ENCODE measurements at places on chromosomes 5 and 9.

GRCh38 chr5:93186076-93186682 lies 394.8 kb downstream of the NR2F1-AS1 start:
- no peak for DNase-seq

DNA sequence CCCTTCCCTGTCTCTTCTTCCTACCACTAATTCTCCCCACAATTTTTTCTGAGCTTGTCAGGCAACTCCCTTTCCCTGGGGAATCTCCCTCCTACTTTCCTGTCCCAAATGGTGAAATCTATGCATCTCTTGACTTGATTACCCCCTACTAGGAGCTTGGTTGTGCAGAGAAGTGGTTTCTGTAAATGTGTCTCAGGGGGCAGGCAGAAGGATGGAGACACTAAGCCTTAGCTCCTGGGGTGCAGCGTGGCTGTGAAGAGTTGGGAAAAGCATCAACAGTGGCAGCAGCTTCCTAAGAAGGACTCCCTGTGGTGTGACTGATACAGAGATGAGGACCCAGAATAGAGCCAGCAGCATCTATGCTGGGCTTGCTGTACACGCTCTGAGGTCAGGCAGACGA lies 62.3 kb downstream of the NRG2 start:
- no peak for DNase-seq

DNA sequence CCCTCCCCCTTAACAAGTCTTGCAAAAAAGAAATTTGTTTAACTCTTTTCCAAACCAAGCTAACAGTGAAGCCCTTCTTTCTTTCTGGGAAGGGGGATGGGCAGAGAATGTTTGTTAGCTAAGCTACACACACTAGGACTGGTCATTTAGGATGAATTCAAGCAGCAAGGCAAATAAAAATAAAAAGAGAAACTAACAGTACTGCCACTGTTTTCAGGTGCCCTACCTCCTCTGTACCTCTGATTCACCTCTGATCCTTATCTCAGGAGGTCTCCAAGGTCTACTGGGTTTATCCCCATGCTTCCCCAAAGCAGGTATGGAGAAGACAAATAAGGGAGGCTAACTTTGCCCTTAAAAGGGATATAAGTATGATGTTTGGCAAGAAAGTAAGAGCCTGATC lies 52.9 kb downstream of the ELL2 start:
- no peak for DNase-seq

DNA sequence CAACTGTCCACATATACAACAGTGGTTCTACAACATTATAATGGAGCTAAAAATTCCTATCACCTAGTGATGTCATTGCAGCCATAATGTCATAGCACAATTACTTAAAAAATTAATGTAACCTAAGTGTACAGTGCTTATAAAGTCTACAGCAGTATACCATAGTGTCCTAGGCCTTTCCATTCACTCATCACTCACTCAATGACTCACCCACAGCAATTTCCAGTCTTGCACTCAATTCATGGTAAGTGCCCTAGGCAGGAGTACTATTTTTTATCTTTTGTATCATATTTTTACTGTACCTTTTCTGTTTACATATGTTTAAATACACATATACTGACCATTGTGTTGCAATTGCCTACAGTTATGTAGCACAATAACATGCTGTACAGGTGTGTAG lies 9.6 kb upstream of the PUM3 start:
- no peak for DNase-seq

DNA sequence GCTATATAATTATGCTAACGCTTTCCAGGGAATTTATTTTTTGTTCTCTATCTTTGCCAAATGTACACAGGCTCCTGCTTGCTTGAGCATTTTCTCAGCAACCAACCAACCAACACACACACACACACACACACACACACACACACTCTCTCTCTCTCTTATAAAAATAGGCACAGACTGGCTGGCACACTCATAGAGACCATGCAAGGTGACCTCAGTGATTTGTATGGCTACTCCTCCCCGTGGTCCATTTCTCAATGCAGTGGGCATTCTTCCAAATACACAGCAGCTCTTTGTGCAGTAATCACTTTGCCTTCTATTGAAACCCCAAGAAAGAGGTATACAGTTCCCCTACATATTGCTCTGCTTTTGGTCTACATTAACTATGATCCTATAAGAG lies 416.0 kb downstream of the MAN2A1 start:
- no peak for DNase-seq

DNA sequence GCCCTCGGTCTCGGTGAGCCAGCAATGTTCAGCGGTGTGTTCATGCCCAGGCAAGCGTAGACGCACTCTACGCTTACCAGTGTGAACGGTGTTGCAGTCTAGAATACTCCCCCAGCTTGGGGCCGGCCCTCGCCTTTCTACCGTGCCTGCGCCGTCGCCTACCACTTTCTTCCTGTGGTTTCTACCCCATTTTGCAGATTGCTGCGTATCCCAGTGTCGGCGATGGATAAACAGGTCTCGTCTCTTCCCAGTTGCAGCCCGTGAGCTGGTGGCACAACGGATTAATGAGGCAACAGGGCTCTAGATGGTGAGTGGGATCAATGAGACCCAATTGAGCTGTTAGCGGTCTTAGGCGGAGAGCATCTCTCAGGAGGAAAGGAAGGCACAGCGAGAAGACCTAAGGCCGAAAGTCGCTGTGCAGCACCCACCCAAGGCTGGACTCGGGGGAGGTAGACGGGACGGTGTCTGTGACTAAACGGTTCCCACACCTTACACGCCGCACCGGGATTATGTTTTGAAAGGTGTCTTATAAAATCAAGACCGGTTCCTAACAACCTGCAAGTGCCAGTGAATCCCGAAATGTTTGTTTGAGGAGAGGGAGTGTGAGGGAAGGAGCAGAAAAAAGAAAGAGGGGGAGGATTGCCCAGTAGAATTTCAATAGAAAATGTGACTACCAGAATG lies 5.8 kb downstream of the OTP start:
- no peak for DNase-seq

DNA sequence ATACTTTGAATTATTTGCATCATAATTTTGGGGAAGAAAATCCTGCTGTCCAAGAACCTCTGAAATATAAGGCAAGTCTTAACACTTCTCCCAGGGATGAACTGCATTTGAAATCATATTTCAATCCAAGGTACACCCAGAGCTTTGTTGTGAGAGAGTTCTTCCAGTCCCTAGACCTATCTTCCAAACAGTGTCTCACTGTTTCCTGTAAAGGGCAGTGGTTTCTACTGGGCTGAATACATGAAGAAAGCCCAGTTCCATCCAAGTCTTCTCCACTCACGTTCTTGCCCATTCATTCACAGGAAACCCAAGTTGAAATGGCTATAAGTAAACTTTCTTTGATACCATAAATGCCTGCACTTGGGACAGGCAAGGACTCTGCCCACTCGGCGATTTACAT lies 108.3 kb upstream of the LHFPL2 start:
- DNase-seq, result no peak

- no peak for DNase-seq
Measured at GRCh38 chr9:129889122-129889940, 54.1 kb downstream of the USP20 start.

GRCh38 chr9:97910357-97910756 lies 11.9 kb downstream of the TRMO start:
- no peak for DNase-seq

GRCh38 chr9:96245399-96245798 lies 56.6 kb downstream of the HSD17B3 start:
- DNase-seq, result no peak

DNA sequence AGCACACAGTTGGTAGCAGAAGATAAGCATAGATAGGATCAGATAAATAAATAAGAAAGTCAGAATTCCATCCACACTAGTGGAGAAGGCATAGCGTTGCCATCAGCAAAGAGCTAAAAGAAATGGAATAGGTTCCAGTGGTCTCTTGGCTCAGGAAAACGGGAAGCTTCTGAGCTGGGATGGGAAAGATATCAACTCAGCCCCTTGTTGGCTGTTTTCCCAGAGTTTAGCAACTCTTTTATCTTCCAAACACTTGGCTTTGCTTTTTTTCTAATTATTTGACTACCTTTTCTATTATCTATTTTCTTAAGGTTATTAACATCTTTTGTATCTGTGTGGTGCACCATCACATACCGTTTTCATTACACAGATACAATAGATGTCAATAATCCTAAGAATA lies 445.7 kb upstream of the TRPC7 start:
- no peak for DNase-seq

DNA sequence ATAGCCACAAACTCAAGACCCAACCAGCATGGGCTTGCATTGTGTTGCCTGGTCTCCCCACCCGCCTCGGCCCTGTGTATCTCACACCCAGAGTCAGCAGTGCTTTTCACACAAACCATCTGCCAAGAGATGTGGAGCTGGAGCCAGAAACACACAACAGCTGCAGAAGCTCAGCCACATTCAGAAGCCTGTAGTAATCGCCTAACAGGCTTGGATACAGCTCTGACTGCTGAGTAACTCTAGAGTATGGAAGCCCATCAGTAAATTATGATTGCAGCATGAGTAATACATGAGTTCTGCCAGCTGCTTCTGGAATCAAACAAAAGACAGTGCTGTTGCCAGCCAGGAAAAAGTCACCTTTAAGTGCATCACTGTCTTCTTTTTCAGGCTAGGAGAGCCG lies 16.0 kb downstream of the TEK start:
- DNase-seq, result no peak

GRCh38 chr9:15505921-15506320 lies 4.8 kb downstream of the PSIP1 start:
- no peak for DNase-seq

DNA sequence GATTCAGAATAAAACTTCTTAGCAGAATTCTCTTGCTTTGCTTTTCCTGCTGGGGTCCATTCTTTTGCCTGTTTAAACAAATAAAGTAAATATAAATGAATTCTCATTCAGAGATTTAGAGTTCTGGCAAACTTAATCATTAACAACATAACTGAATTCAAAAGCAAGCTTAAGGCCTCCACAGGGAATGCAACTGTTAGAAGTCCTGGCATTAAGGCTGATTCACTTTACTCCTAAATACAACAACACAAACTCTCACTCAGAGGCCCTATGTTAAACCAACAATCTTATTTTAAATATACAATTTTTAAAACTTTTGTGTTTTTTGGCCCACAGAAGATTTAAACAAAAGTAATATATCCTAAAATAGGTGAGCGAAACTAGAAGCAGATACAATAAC lies 178.3 kb downstream of the AP3B1 start:
- no peak for DNase-seq

DNA sequence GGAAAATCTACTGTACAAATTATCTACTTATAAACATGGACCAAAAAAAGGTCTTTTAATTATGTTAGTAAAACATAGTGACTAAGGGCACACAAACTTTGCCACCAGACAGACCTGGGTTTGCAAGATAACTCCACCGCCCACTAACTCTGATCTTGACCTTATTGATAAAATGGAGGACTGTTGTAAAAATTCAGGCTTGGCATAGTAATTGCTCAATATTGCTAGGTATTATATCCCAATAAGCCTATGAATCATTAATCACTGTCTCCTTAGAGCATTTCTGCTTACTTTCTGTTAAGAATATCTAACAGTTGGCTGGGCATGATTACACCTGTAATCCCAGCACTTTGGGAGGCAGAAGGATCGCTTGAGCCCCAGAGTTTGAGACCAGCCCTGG lies 3.8 kb downstream of the C9orf40 start:
- DNase-seq, result no peak

DNA sequence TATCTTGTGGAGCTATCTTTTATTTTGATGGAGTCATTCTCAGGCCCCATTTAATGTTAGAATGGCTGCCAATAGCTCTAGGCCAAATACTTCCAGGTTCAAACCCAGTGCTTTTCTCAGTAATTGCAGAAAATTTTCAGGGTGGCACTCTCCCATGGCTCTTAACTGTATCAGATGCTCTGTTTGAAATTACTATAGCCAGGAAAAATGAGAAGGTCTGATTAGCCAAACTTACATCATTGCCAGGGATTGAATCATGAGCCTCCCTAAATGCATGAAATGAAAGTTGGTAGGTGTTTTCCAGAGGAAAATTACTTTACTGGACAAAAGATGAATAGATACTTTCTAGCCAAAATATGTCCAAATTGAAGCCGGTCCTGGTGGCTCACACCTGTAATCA lies 404.8 kb downstream of the MAT2B start:
- no peak for DNase-seq

- no peak for DNase-seq
Measured at GRCh38 chr5:119070578-119070827, 384 bp upstream of the DMXL1 start.

DNA sequence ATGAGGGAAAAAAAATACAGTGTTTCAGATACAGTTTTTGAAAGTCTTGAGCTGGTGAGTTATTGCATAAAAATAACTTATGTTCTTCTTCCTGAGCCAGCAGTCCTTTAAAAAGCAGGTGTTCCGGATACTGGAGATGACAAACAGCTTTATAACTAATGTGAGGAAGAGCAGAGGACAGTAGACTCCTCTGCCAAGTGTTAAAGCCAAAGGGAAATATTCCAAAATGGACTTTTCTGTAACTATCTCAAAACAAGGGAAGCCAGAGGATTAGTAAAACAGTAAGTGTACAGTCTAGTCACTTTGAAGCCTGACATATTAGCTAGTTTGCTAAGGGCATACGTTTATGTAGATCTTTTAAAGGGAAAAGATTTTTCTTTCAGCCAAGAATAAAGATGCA lies 11.0 kb upstream of the SNCAIP start:
- DNase-seq, result no peak

DNA sequence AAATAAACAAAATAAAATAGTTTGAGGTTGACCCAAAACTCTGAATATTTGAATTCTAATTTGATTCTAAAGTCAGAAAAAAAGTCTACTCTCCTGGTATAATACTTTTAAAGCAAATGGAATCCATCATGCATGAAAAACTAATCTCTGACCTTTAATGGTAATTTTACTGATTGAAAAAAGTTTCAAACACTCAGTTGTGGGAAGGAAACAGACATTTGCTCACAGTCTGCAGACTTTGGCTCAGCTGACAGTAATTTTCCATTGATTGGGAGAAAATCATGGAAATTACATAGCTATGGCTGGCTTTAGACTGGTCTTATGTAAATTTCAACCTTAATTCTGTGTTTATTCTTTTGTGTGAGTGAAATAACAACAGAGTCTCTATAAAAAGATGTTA lies 574.3 kb downstream of the PDE4D start:
- no peak for DNase-seq

GRCh38 chr5:34695275-34696027 lies 39.3 kb downstream of the RAI14 start:
- DNase-seq, result no peak

GRCh38 chr5:168940712-168941111 lies 360.2 kb downstream of the SLIT3 start:
- no peak for DNase-seq

DNA sequence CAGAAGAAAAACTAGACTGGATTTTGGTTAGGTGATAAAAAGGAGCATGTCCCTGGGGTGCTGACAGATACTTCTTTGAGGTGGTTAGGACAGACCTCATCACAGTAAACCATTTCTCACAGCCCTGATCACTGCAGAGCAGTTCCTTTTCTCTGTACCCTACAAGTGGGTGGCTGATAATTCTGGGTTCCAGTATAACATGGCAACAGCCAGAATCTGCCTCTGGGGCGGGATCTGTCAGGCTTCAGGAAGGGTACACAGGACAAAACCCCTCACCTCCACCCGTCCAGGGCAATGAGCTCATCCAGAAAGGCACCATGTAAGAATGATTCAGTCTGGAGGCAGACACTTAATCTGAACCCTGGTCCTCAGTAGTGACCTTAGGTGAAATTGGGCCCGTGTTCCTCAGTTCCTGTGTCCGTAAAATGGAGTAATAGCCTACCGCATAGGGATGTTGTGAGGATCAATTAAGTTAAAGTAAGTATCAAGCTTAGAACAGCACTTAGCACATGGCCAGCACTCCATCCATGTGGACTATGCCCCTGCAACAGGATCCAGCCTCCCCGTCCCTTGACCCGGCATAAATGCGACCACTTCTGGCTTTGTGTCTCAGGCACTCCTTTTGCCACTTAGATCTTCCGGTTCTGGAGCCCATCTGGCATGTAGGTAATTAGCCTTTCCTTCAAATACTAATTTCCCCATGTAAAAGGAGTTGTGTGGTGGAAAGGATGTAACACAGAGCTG lies 129.2 kb downstream of the LHFPL2 start:
- no peak for DNase-seq

Data from SK-N-DZ (cell line).